ENCODE measurements at places on chromosomes 7 and 10. TPM values are rescaled to one million over a fixed set of nuclear protein-coding genes. Genes with fewer than 3 reads are reported as not detected.

The ERVW-1 gene
- not detected for total RNA-seq

The PHYHIPL gene
- total RNA-seq, result not detected

DNA sequence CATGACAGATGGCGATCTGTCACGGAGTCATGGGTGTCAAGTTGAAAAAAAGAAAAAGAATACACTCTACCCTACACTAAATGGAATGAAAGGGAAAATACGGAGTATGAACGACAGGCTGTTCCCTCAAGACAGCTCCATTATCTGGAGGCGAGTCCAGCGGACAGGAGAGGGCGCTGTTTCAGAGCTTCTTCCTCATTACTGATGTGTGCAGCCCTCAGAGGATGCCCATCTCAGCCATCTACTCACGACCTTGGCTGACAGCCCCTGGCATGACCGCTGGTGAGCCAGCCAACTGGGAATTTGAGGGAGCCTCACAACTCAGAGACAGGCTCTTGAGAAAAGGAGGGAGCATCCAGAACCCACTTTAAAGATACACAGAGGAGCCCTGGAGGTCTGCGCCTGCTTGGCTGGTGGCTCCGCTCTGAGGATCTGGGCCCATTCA, 49.6 kb upstream of the SMNDC1 start:
- peak; percentile 85 for DNase-seq

- DNase-seq, result peak; percentile 96
These were observed 62.5 kb downstream of the DAGLB start for GRCh38 chr7:6385110-6385781.

- peak; percentile 54 for DNase-seq
These were observed 68.5 kb downstream of the MAP3K8 start for GRCh38 chr10:30502266-30503060.

The HHEX gene
- total RNA-seq, result 0.49 TPM

The GPRIN2 gene
- total RNA-seq, result not detected

DNA sequence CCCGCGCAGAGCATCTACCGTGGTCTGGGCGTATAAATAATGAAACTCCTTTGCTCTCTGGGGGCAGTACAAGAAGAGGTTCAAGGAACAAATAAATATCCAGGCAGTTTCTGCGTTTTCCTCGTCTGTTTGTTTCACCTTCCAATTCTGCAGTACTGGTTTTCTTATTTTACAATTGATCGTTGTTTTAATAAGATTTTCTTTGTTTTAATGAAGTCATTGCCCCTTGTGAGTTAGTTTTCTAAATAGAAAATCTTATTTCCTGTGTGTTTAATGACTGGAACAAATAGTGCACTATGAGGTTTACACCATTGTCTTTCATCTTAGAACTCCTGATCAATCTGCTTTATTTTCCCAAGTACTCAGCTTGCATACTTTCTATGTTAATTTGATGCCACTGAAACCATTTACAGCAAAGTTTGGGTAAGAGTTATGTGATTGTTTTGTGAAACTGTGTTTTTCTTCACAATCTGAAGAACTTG, 1.2 kb downstream of the PLEKHA1 start:
- no peak for DNase-seq

Data from fibroblast of the aortic adventitia (primary cell).